ENCODE measurements at places on chromosomes 4 and X.

DNA sequence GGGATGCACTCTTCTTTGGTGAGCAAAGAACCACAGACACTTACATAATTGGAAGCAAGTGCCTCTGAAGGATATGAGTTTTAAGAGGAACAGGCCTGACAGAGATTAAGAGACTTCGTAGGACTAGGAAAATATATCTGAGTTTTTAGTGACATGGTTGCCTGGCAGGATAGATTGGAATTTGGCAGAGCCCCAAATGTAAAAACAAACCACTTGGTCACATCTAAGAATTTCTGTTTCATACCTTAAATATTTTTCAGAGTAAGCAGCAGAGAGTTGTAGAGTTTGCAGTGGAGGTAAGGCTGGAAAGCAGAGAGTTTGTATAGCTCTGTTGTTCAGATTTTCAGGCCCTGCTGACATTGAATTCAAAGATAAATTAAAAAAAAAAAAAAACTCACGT is 150.1 kb upstream of the MAGEB2 start:
- DNase-seq, result no peak

DNA sequence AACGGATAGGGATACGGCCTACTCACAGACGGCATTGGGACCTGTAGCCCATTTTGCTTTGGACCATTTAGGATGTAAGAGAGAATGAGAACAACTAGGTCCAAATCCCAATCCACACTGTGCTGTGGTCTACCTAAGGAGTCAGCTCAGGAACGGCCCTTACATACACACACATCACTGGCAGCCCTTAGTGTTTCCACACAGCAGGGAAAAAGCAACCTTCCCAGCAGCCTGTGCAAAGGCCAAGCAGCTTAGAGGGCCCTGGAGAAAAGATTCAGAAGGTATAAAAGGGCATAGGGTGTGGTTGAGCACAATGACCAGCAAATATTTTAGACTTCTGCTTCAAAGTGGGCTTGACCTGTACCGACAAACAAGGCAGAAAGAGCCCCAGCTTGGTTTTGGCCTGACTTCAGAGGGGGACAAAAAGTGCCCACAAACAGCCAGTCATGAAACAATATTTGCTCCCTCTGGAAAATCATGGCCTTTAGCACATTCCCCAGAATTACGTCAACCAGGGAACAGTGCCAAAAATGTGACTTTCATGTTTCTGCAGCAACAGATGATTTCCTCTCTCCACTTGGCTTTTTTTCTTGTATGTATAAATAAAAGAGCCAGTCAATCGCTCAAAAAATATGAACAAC is 359.5 kb upstream of the FGF16 start:
- DNase-seq, result no peak

DNA sequence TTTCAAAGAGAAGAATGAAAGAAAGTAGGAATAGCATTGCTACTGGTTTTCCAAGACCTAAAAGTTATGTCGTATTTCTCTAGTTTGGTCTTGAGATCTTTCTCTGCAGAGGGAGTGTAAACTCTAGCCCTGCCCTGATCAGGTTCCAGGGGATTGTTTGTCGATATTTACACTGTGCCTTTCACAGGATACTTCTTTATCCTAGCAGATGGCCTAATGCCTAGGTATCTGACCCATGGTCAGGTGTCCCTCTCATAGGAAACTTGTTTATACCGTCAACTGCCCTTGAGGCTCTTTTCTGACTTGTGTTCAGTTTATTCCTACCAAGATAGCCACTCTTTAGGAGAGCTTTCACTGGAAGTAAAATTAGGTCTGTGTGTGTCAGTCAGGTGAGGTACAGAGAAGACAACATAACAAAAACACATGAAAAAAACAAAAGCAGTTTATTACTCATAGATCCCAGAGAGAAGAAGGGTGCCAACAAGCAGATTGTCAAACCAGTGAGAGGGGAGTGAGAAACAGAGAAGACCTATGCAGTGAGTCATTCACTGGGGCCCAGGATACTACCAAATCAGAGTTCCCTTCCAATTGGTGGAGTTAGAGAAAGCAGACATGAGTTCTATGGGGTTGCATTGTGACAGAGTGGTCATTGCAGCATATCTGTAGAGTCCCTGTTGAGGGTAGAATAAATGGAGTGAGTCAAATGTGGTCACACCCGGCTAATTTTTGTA is 40.6 kb upstream of the THOC2 start:
- DNase-seq, result no peak

GRCh38 chrX:12819222-12819621 is 28.0 kb downstream of the PRPS2 start:
- DNase-seq, result no peak

GRCh38 chr4:110639207-110640090 is 16.6 kb upstream of the PITX2 start:
- no peak for DNase-seq
